NAMALWA (cell line): ENCODE measurements at places on chromosomes 12 and 14.

DNA sequence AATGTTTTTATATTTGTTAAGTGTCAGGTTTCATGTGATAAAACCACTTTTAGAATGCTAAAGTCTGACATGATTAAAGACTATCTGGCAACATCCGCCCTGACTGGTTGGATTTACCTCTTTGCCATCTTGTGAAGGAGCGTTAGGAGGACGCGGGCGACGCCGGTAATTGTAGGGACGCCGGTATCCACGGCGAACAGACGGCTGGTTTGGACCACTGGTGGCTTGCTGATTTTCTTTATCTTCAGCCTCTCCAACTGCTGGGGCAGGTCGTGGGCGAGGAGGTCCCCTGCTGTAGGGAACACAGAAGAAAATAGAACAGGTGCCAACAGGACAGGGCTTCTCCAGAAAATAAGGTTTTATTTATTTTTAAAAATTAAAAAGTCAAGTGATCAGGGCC lies 21.3 kb downstream of the YBX3 start:
- DNase-seq, result no peak

- peak; percentile 6 for DNase-seq
These were observed 70.0 kb downstream of the EPS8 start for GRCh38 chr12:15719230-15719629.

DNA sequence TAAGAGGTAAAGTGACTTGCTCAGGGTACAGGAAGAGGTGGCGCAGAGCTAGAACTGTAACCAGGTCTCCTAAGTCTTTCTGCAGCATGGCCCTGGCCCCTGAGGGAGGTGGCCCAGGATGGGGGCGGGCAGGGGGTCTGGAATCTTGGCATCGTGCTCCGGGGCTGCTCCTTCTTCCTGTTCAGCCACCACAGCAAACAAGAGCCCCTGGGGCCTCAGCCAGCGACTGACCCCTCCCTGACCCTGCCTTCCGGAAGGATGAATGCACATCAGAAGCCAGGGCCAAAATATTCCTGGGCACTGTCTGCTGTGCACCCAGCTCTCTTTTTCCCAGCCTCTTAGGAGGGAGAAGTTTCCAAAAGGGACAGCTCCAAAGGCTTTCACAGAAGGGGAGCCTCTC lies 242.8 kb downstream of the DPF3 start:
- no peak for DNase-seq

- DNase-seq, result no peak
These were observed 11.6 kb downstream of the BMAL2 start for GRCh38 chr12:27344246-27344645.

- no peak for DNase-seq
These were observed 694.2 kb downstream of the SLC6A15 start for GRCh38 chr12:84218406-84218805.

DNA sequence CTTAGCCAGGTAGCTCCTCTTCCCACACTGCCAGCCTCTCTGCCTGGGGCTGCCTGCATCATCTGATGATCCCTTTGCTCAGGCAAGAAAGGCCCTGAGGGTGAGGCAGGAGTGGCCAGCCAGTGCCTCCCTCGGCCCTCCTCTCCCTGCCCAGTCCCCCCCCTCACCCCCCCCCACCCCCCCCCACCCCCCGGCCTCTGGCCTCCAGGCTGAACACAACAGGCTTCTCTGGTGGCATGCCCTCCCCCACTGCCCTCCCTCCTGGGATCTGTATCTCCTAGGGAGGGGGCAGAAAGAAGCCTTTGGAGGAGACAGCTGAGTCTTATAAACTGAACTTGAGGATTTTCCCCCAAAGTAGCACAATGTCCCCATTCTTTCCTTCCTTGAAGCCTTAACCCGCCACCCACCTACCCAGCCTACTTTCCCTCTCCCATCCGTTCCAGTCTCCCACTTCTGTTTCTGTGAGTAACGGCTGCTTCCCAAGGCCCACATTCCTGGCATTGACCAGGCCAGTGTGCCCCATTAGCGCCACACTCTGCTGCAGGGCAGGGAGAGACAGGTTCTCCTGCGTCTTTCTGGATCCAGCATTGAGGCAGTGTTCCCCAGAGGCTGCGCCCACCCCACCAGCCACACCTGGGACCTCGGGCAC lies 82.1 kb downstream of the B4GALNT3 start:
- DNase-seq, result no peak

- no peak for DNase-seq
These were observed 98.1 kb downstream of the ESR2 start for GRCh38 chr14:64196056-64196455.

DNA sequence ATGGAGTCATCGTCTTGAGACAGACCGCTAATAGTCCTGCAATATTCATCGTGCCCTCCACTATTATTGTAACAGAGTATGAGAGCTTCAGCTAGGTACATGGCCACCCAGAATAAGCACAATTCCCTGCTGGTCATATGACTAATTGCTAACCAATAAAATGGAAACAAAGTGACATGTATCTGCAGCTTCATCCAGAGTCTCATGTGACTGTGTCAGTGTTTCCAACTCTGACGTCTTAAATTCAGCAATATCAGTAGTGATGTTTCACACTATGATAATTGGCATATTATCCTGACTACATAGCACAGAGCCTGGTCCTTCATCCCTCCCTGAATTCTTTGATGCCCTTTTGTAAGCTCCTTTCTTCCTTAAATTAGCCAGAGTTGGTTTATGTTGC lies 167.4 kb downstream of the RPS29 start:
- no peak for DNase-seq

GRCh38 chr14:52834440-52834842 lies 43.0 kb upstream of the GNPNAT1 start:
- DNase-seq, result no peak

DNA sequence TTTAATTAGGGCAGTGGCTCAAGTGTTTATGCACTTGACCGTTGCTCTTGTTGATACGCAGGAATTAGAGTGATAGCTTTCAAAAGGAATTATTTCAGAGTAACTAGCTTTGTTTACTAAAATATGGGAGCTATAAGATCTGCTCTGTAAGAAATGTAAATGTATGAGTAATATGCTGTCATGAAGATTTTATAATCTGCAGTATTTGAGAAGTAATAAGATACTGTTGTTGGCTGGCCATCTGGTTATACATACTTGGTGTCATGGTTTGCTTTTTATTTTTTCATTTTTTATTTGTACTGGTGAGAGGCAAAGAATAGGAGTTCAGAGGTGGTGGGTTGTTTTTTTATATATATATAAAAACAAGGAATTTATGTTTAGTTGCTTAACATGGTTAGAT lies 58.5 kb downstream of the PLXNC1 start:
- no peak for DNase-seq

DNA sequence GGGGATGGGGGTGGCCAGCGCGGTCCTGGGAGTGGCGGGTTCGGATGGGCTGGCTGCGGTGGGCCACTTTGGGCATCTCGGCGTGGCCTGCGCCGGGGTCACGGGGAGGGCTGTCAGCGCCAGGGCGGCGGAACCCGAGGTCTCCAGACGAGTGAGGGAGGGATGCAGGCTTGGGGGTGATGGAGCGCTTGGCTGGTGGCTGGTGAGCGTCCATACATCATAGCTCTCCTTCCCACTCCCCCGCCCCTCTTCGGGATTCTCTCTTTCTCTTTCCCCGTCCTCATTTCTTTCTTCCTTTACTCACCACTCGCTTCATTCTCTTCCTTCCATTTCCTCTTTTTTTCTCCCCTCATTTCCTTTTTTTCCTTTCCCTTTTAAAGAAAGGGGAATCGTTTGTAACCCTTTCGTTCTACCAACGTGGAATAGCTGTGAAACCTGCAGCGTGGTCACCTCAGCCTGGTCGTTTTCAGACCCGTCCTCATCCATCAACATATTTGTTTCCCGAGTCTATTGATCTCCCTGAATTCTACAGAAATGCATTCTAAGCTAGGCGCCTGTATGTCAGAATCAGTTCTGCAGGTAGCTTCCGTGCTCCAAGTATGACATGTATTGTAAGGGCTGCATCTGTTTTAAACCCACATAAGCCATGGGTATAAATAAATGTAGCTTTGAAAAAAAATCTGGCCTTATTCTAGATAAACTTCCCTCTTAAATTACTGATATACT lies 260.3 kb upstream of the E2F7 start:
- no peak for DNase-seq

- DNase-seq, result no peak
These were observed 3.1 kb downstream of the CEP170B start for GRCh38 chr14:104868060-104868740.

DNA sequence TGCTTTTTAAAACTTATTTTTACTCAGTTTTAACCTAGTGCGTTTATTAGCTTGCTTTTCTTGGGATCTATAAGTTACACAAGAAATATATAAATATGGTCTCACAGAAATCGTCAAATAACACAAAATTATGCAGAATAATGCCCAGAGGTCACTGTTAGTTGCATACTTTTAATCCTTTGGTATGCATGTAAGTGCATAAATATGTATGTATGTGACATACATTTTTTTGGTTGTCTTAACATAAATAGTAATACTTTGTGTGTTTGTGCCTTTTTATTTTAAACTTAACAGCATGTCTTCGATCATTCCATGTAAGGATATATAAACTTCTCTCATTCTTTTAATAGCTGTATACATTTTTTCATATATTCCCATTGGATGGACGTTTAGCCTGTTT lies 459.6 kb downstream of the PCNX1 start:
- DNase-seq, result no peak
